ENCODE measurements at places on chromosomes 5 and 9. TPM values are rescaled to one million over a fixed set of nuclear protein-coding genes. Genes with fewer than 3 reads are reported as not detected.

Gene CDO1
- 20.1 TPM for total RNA-seq

Gene VCAN
- 90.0 TPM for total RNA-seq

Gene COL15A1
- 8.0 TPM for total RNA-seq

Gene ZFP2
- total RNA-seq, result 2.1 TPM

Gene SHISAL2B
- total RNA-seq, result not detected

Gene TSLP
- 1.7 TPM for total RNA-seq

Gene GPR150
- total RNA-seq, result 0.49 TPM

Gene GCNT4
- 2.8 TPM for total RNA-seq

Gene C1QTNF2
- 2.2 TPM for total RNA-seq

Gene RLN2
- not detected for total RNA-seq

Gene TLN1
- 439 TPM for total RNA-seq

Gene NUP214
- 52.2 TPM for total RNA-seq

Gene IL7R
- 226 TPM for total RNA-seq

Gene ANXA6
- total RNA-seq, result 143 TPM

Gene C9orf50
- not detected for total RNA-seq

Gene C5orf34
- 2.6 TPM for total RNA-seq

Gene PCDHGB6
- 7.5 TPM for total RNA-seq

Gene BNC2
- total RNA-seq, result 18.1 TPM

- no peaks in the 10 kb centered on the region for H3K36me3 ChIP-seq
- H3K27me3 ChIP-seq, result no peaks in the 10 kb centered on the region
- no peak for DNase-seq
- no peak overlapping the region for H3K4me3 ChIP-seq
These were observed 76.0 kb downstream of the ARL15 start for GRCh38 chr5:54234304-54234933.

- H3K27ac ChIP-seq, result no peak overlapping the region
- H3K27me3 ChIP-seq, result no peaks in the 10 kb centered on the region
- no peaks in the 10 kb centered on the region for H3K4me1 ChIP-seq
- no peaks in the 10 kb centered on the region for H3K36me3 ChIP-seq
These were observed 92.0 kb upstream of the RAI14 start for GRCh38 chr5:34563931-34564709.

DNA sequence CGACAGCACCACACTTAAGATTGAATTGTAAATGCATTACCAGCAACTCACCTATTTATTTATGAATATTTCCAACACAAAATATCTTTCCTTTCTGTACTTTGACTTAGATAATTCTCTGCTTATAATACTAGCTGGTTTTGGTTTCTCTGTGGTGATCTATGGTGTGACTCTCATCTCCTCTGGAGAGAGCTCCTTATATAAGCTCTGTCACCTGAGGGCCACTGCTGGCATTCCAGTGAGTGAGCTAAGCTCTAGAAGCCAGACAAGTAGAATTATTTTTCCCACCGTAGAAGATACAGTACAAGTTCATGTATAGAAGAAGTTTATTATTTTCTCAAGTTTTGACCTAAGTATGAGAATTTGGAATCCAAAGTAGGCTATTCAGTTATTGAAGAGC lies 111.5 kb downstream of the CDC42SE2 start:
- no peaks in the 10 kb centered on the region for H3K36me3 ChIP-seq
- no peak overlapping the region for H3K27ac ChIP-seq
- peaks cover 24% of the 10 kb centered on the region for H3K4me1 ChIP-seq
- DNase-seq, result no peak
- no peak overlapping the region for H3K4me3 ChIP-seq

GRCh38 chr9:136486823-136487620 lies 4.2 kb upstream of the SEC16A start:
- H3K4me3 ChIP-seq, result no peak overlapping the region
- H3K27me3 ChIP-seq, result no peaks in the 10 kb centered on the region
- no peaks in the 10 kb centered on the region for H3K36me3 ChIP-seq
- no peak overlapping the region for H3K27ac ChIP-seq
- no peak for DNase-seq
- peaks cover 15% of the 10 kb centered on the region for H3K4me1 ChIP-seq

GRCh38 chr9:116572095-116572748 lies 114.9 kb upstream of the TRIM32 start:
- H3K27me3 ChIP-seq, result no peaks in the 10 kb centered on the region
- H3K36me3 ChIP-seq, result no peaks in the 10 kb centered on the region
- DNase-seq, result peak; percentile 92
- H3K4me1 ChIP-seq, result peaks cover 10% of the 10 kb centered on the region
- H3K27ac ChIP-seq, result no peak overlapping the region

- H3K27ac ChIP-seq, result no peak overlapping the region
- H3K4me1 ChIP-seq, result no peaks in the 10 kb centered on the region
- H3K36me3 ChIP-seq, result no peaks in the 10 kb centered on the region
- H3K4me3 ChIP-seq, result no peak overlapping the region
- DNase-seq, result no peak
These were observed 70.0 kb downstream of the NLN start for GRCh38 chr5:65791712-65792673.

DNA sequence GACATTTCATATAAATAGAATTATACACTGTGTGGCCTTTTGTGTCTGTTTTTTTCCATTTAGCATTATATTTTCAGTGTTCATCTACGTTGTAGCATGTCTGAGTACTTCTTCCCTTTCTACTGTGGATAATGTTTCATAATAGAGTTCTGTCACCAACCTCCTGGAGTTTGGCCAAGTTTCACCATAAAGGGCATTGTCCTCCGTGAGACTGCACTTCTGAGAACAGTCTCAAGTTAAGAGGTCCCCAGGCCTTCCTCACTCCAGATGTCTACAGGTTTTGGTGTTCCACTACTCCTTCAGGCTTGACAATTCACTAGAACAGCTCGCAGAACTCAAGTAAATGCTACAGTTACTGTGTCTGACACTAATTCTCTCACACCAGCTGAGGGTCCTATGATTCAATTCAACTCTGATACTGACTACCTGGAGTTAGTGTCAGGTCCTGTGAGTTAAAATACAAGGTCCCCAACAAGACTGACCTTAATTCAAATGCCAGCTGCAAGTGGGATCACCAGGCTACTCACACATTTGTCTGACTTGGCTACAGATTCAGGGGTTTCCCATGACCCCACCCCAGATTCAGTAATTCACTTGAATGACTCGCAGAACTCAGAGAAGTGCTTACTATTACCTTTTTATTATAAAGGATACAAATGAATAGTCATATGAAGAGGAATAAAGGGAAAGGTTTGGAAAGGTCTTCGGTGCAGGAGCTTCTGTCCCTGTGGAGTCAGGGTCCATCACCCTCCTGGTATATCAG lies 31.1 kb downstream of the SLC35A4 start:
- no peaks in the 10 kb centered on the region for H3K27me3 ChIP-seq
- no peak overlapping the region for H3K4me3 ChIP-seq
- no peaks in the 10 kb centered on the region for H3K36me3 ChIP-seq
- peak overlapping the region; percentile 20 for H3K27ac ChIP-seq

DNA sequence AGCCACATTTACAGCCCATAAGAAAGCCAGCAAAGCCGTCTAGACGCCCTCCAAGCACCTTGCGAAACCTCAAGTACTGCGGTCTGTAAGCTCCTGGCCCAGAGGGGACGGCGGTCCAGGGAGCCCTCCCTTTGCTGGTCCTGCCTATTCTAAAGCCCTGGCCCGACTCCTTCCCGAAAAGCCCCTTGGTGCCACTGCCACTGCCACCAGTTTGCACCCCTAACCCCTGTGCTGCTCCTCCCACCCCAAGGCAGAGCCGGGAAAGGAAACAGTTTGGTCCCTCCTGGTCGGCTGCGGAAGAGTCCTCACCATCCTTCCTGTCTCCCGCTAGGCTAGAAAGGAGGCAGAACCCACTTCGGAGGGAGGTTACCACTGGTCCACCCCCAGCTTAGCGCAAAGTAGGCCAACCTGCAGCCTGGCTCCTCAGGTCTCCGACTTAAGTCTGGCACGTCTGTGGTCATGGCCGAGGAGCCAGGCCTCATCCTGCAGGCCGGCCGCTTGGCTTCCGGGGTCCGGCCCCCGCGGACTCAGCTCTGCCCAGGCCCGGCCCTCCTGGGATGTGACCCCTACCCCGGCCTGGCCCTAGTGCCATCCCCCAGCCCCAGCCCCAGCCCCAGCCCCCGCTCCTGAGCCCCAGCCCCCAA lies 916 bp downstream of the TOR1A start:
- H3K4me1 ChIP-seq, result peaks cover 5% of the 10 kb centered on the region
- peak overlapping the region; percentile 70 for H3K4me3 ChIP-seq
- peaks cover 56% of the 10 kb centered on the region for H3K36me3 ChIP-seq

- DNase-seq, result no peak
- H3K36me3 ChIP-seq, result no peaks in the 10 kb centered on the region
- H3K27ac ChIP-seq, result no peak overlapping the region
These were observed 186.1 kb downstream of the C9orf152 start for GRCh38 chr9:110021891-110022290.

GRCh38 chr9:37342493-37342892 lies 80.0 kb upstream of the GRHPR start:
- H3K4me3 ChIP-seq, result no peak overlapping the region
- H3K27ac ChIP-seq, result no peak overlapping the region
- H3K27me3 ChIP-seq, result no peaks in the 10 kb centered on the region
- DNase-seq, result no peak

GRCh38 chr5:30572279-30572678 lies 621.2 kb upstream of the CDH6 start:
- no peak for DNase-seq
- H3K27me3 ChIP-seq, result no peaks in the 10 kb centered on the region
- no peak overlapping the region for H3K27ac ChIP-seq
- no peaks in the 10 kb centered on the region for H3K36me3 ChIP-seq
- H3K4me3 ChIP-seq, result no peak overlapping the region

DNA sequence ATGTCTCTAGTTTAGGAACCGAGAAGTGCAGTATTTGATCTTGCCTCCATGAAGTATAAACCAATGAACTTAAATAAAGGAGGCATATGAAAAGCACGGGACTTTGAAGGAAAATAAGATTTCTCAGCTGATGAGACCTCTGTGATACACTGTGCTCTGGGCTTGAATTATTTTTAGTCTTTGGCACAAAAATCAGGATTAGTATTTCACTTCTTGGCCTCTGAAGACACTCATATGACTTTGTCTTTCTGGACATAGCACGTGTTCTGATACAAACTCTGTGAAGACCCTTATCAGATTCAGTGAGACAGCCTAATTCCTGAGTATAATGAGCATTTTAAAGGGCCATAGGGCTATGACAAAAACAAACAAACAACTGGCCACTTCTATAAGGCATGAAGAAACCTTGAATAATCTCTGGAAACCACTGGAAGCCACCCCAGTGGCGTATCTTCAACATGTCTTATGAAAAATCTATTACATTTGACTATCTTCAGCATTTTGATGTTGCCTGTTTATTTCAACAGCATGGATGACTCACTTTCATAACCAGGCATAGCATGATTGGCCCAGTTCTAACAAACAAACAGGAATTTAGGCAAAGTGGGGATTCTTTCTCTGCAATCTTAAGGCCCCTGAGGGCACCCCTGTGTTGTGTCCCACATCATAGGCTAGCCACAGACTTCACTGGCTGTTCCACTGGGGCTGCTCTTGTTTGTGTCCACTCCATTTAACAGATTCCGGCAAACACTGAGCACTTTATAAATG lies 90.3 kb upstream of the ZNF462 start:
- DNase-seq, result no peak
- H3K36me3 ChIP-seq, result no peaks in the 10 kb centered on the region
- H3K4me3 ChIP-seq, result no peak overlapping the region
- no peak overlapping the region for H3K27ac ChIP-seq

- no peak for DNase-seq
- no peaks in the 10 kb centered on the region for H3K36me3 ChIP-seq
- no peaks in the 10 kb centered on the region for H3K27me3 ChIP-seq
- H3K4me3 ChIP-seq, result no peak overlapping the region
These were observed 30.9 kb downstream of the GALNT10 start for GRCh38 chr5:154221371-154221896.

DNA sequence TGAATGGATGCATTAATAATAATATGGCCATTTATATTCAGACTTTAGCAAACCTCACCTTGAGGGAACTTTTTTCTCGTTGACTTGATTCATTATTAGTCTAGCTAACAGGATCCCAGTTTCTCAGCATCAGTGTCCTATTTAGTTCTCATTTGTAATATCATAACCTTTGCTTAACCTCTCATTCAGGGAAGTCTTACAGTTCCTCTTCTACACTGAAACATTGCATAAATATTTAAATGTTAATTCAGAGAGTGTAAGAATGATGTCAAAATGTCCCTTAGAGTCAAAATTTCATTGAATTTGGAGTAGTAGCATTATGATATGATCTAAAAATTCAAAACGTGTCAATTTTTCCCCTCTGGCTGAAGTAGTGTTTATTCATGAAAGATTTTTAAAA lies 650.1 kb downstream of the EFNA5 start:
- H3K4me3 ChIP-seq, result no peak overlapping the region
- H3K4me1 ChIP-seq, result no peaks in the 10 kb centered on the region
- H3K27me3 ChIP-seq, result no peaks in the 10 kb centered on the region
- no peak overlapping the region for H3K27ac ChIP-seq

DNA sequence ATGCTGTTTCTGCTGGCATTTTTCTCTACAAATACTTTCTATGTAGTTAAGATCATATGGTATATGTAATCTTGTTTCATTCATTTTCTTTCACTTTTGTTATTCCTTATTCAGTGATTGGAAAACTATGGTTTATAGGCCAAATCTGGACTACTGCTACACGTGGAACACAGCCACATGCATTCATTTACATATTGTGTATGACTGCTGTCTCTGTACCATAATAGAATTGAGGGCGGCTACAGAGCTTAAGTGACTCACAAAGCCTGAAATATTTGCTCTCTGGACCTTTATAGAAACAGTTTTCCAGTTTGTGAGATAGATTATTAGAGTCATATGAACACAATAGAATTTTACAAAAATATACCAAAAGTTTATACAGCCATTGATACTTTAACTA lies 133.6 kb upstream of the CDKN2B start:
- no peaks in the 10 kb centered on the region for H3K27me3 ChIP-seq
- no peaks in the 10 kb centered on the region for H3K4me1 ChIP-seq
- DNase-seq, result no peak
- H3K36me3 ChIP-seq, result no peaks in the 10 kb centered on the region
- H3K4me3 ChIP-seq, result no peak overlapping the region

- H3K4me1 ChIP-seq, result no peaks in the 10 kb centered on the region
- peaks cover 78% of the 10 kb centered on the region for H3K36me3 ChIP-seq
- no peak for DNase-seq
- H3K27me3 ChIP-seq, result no peaks in the 10 kb centered on the region
- no peak overlapping the region for H3K4me3 ChIP-seq
- H3K27ac ChIP-seq, result no peak overlapping the region
These were observed 20.6 kb downstream of the TCERG1 start for GRCh38 chr5:146467760-146468159.

Measured in upper lobe of right lung (tissue), 1 donor.